HepG2 (cell line): ENCODE measurements at places on chromosomes 1 and 21.

- no peak for DNase-seq
These were observed 3.2 kb downstream of the BTF3L4 start for GRCh38 chr1:52059321-52059720.

DNA sequence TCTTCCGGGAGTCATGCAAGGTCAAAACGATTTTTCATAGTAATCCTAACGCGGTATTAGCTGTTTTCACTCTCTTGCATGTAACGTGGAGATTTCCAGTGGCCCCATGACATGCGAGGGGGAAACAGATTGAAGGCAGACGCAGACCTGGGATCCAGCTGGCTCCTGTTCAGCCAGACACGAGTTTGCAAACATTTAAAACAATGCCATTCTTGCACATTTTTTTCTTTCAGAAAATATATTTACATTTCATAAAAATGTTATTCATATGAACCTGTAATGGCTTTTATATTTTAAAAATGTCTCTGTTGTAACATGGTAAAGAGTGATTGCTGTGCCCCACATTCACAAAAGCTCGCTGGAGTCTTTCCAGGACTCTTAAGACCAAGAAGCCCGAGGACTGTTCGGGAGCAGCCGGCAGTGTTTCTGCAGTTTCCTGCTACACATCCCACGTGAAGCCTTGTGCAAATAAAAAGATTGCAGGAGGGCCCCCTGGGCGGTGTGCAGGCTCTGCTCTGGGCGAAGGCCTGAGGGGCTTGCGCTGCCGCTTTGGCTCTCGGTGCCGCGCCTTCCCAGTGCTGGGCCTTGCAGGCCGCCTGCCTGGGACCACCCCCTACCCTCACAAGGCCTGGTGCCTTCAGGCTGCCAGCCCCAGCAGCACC, 184.9 kb downstream of the DYRK1A start:
- DNase-seq = peak; percentile 53

DNA sequence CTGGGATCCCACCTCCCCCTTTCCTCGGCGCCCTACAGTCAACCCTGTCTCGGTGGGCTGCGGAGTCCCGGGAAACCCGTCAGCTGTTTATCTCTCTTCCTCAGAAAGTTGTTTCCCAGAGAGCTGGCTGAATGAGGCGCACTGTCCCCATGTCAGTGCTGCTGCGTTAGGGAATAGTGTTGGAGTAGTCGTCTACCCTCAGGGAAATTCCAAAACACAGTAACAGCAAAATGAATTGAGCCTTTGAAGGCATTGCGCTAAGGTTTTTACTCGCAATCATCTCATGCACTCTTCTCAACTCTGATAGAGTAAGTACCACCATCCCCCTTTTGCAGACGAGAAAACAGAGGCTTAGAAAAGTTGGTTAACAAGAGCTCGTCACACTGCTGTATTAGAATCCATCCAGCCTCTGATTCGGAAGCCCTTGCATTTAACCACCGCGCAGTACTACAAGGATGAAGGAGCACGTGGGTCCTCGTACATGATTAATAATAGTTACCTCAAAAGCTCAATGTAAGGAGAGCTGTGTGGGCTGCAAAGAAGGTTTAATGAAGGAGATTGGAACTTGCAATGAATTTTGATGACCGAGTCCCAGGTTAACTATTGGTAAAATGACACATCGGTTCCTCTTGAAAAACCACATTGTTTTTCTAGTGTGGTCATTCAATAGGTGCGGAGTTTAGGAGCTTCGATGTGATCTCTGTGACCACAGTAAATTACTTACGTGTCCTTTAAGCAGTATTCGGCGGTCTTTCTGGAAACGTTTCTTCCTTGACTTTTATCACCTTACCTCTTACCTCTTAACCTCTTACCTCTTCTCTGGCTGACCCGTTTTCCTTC, 788 bp upstream of the EDEM3 start:
- DNase-seq = no peak

- no peak for DNase-seq
These were observed 577.2 kb upstream of the ZRANB2 start for GRCh38 chr1:71657891-71658679.

- DNase-seq = no peak
These were observed 113.7 kb downstream of the RGL1 start for GRCh38 chr1:183918589-183918988.

GRCh38 chr1:176609556-176610408, 146.8 kb downstream of the PAPPA2 start:
- no peak for DNase-seq

DNA sequence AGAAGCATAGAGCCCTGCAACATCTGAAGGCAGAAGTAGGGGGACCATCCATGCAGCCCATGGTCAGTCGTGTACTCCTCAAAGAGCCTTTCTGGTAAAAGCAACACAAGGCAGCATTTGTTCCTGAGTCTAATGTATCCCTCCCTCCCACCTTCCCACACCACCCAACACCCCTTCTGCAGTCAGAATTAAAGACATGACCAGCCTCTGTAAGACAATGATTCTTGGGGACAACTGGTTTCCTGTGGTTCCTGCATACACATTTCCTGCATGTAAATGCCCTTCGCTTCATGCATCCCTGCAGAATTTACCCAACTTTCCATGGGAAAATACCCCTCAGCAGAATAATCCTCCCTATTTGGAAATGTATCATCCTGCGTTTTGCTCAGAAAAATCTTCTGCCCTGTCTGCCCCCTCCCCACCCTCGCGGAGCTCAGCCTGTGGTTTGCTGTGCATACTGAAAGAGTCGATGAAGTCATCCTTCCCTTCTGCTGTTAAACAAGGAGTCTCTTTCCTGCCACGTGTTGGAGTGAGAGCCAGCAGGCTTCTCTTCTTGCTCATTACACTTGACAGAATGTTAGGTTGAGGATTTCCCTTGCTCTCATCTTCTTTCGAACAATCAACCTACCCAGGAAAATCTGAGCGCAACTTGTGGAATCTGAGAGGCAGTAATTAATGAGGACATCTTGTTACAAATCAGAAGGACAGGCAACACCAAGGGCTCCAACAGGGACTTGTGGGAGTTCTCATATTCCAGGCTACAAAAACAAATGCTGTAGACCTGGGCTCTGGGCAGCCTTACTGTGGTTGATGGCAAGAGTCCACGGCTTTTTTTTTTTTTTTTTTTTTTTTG, 4.7 kb downstream of the TNN start:
- DNase-seq = no peak

GRCh38 chr1:182990413-182991144, 32.6 kb upstream of the LAMC1 start:
- no peak for DNase-seq

DNA sequence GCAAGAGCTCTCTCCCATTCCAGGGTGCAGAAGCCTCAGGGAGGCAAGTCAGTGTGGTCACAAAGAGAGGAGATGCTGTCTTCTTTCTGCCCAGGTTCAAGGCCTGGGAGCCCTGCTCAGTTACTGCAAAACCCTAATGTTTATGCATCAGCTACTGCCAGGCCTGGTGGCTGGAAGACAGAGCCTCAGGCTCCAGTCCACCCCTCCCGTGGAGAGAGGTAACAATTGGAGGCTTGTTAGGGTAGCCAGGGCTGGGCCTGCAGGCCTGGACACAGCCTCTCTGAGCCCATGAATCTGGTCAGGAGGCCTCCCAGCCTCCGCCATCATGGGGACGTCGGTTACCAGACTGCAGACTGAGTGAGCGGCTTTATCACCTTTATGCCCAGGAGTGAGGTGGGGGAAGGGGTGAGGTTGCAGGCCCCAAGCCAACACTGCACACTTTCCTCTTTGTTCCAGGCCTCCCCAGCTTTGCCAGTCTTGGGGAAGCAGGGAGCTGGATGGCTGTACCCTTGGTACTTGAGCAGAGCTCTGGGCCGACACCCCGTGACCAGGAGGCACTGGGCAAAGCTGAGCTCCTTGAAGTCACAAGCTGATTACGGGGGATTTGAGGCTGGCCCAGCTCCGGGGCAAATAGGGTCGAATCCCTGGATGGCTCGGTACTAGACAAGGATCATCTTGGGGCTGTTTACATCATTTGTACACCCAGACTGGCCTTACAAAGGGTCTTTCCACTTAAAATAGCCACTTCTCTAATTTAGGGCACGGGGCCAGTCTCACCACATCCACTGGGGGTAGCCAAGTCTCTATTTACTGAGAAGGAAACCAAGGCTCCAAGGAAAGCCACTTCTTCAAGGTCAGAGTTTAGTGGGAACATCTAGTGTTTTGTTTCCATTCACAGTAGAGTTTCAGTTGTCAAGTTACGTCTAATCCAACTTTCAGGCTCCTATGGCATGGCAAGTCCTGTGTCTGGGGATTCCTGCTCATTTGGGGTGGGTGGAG, 5.2 kb downstream of the SLC2A1 start:
- DNase-seq = no peak

- peak; percentile 44 for DNase-seq
These were observed 4.9 kb downstream of the SFT2D2 start for GRCh38 chr1:168230709-168231108.

DNA sequence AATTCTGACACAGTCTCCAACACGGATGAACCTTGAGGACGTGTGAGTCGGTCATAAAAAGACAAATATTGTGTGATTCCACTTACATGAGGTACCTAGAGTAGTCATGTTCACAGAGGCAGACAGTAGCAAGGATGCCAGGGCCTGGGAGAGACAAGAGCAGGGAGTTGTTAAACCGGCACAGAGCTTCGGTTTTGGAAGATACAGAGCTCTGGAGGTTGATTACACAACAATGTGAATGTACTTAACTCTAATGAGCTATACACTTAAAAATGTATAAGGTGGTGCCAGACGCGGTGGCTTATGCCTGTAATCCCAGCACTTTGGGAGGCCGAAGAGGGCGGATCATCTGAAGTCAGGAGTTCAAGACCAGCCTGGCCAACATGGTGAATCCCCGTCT, 37.8 kb upstream of the NEK2 start:
- no peak for DNase-seq

GRCh38 chr1:201089596-201089995, 22.6 kb downstream of the CACNA1S start:
- no peak for DNase-seq

GRCh38 chr1:30405081-30405480, 318.3 kb downstream of the MATN1 start:
- DNase-seq = no peak

GRCh38 chr1:162145280-162145965, 75.9 kb downstream of the NOS1AP start:
- DNase-seq = peak; percentile 56

DNA sequence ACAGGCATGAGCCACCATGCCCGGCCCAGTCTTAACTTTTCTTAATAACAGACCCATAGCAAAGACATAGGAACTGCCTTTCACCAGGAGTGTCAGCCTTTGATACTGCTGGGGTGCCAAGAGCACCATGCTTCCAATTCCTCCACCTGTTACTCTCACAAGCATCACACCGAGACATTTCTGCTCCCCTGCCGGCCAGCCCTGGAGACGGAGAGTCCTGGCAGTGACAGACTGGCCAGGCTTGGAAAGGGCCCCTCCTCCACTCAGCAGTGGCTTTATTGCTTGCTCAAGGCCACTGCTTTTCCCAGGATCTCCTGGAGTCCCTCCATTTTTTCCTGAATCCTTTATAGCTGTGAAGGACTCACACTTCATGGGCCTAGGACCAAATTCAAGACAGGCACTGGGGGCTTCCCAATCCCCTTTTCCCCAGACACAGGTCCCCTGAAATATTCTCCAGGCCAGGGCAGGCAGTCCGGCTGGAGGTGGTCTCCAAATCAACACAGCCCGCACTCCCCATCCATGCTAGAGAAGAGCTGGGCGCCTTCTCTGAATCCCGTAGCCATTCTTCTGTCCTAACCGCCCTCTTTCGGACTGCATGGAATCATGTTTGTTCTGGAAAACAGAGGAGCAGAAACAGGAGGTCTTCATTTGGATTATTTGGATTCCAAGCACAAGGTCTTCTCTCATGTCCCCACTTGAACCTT, 25.5 kb upstream of the PTPRF start:
- no peak for DNase-seq

DNA sequence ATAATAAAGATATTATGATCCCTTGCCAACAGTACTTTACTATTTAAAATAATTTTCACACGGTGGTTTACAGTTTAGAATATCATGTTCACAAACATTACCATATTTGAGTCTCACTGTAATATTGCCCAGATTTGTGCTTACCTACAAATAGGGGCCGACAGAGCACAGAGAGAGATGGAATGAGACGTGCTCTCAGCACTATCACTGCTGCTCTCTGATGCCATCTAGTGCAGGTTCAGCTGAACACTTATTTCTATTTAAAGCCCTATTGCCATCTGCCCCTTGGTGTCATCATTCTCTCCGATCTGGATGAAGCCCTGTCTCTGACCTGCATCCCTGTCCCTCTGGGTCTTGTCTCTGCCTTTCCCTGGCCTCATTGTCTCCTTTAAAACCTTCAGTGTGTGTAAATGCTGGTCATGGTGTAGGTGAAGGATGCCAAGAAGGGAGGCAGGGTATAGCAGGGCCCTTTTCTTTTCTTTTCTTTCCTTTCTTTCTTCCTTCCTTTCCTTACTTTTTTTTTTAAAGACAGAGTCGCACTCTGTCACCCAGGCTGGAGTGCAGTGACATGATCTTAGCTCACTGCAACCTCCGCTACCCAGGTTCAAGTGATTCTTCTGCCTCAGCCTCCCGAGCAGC, 6.9 kb upstream of the GPATCH4 start:
- DNase-seq = peak; percentile 70

DNA sequence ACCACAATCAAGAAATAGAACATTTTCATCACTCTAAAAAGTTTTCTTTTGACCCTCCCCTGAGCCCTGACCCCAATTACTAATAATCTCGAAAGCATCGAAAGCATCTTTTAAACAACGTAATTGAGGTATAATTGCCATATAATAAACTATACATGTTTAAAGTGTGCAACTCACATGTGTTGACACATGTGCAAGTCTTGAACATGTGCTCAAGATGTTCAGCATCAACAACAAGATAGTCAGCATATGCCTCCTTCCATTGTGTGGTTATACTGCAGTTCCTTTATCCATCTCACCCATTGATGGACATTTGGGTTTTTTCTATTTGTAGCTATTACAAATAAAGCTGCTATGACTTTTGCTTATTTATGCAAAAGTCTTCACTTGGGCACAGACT, 90.7 kb downstream of the RIPK4 start:
- no peak for DNase-seq

- no peak for DNase-seq
These were observed 179.9 kb downstream of the FASLG start for GRCh38 chr1:172838680-172839313.

DNA sequence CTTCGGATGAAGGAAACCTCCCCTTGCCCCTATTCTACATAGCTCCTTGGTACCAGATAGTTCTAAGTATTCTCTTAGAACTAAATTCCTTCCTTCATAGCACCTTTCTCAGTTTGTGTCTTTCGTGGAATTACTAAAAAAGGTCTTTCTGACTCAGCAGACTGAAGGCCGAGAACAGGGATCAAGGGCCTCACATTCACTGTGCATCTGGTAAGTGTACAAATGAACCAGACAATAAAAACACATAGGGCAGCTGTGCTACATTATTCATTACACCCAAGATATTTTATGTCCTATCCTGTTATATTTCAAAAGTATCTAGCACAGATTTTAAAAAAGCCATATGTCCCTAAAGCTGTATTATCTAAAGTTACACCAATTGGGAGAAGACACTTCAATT, 62.9 kb upstream of the HP1BP3 start:
- no peak for DNase-seq
